Panc1 (cell line): ENCODE measurements at places on chromosomes 7 and 10.

DNA sequence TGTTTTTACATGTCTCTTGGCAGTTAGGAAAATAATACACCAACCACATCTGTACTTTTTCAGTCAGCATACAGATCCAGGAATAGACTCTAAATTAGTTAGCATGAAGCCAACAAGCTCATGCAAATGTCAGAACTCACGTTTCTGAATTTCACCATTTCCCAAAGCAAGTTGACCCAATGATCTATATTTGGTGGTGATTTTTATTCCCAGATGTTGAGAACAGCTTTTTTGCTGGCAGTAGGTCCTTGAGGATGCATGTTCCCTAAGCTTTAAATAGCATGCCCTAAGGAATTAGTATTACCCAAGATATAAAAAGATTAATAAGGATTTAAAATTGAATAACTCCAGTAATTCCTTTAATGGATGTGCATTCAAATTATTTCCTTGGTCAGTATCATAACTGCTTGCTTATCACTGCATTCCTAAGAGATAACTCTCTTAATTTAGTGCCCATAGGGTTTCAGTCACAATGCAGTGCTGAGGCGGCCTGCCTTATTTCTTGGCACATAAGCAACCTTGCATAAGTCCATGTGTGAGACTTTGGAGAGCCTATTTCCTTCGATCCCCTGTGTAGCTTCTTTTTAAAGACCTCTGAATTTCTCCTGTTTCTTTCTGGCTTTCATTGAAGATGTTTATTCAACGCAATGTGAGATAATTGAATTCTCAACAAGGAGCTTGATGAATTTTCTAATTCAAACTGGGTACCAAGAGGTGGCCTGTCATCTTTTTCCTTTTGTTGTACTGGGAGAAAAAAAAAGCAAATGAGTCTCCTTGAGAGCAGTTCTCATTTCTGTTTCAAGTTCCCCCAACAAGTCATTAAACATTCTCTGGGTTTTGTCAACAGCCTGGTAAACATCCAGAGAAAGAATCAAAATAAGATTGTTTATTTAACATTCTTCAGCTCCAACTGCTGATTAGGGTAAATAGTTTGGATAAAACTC lies 135.3 kb upstream of the MEOX2 start:
- no peak for DNase-seq

GRCh38 chr7:157425137-157425731 lies 88.4 kb downstream of the DNAJB6 start:
- no peak for DNase-seq

- DNase-seq = no peak
Measured at GRCh38 chr7:75758491-75758890, 13.5 kb downstream of the CCL26 start.

DNA sequence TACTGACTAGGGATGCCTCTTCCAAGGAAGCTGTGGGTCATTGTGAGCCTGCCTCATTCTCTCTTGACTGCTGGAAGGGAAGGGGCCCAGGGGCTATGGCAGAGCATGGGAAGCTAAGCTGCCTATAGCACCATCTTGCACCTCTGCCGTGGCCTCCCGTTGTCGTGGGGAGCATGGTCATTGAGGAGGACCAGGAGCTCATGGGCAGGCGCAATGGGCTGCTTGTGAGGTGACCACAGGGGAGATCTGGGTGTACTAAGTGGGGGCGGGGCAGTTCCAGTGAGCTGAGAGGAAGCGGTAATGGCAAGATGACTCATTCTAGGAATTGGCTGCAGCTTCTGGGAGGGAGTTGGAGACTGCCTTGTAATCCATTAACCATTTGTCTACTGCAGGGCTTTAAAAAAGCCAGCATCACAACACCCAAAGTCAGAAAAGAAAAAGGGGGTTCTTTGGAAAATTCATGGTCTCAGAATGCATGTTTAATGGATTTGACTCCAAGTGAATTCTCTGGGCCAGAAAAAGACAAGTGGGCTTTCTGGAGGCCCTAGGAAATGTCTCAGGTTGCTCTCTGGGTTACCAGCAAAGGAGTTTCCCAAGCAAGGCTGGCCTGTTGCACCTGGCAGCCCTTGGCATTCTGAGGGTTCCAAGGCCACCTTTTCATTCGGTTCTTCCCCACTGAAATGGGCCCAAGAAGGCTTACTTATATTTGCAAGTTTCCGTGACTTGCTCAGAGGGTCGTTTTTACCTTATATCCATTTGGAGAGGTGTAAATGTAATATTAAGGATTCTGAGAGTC lies 3.6 kb downstream of the DUSP5 start:
- DNase-seq = peak; percentile 88

GRCh38 chr7:152618427-152618826 lies 57.5 kb downstream of the XRCC2 start:
- no peak for DNase-seq

DNA sequence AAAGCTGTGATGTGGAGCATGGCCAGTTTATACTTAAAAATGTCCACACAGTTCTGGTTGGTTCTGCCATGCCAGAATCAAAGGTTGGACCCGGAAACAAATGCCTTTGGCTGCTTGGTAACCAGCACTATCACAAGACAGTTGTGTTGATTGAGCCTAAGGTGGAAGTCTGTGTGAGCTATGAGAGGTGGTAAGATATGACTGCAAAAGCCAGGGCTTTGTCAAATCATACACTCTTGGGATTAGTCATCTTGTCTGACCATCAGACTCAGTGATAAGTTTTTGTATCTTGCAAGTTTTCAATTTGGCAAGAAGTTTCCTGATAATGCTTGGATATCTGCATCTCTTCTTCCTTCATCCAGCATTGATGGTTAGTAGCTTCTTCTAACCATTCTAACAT lies 35.5 kb downstream of the GPR141 start:
- no peak for DNase-seq

GRCh38 chr7:128796327-128796726 lies 4.6 kb downstream of the CCDC136 start:
- no peak for DNase-seq

DNA sequence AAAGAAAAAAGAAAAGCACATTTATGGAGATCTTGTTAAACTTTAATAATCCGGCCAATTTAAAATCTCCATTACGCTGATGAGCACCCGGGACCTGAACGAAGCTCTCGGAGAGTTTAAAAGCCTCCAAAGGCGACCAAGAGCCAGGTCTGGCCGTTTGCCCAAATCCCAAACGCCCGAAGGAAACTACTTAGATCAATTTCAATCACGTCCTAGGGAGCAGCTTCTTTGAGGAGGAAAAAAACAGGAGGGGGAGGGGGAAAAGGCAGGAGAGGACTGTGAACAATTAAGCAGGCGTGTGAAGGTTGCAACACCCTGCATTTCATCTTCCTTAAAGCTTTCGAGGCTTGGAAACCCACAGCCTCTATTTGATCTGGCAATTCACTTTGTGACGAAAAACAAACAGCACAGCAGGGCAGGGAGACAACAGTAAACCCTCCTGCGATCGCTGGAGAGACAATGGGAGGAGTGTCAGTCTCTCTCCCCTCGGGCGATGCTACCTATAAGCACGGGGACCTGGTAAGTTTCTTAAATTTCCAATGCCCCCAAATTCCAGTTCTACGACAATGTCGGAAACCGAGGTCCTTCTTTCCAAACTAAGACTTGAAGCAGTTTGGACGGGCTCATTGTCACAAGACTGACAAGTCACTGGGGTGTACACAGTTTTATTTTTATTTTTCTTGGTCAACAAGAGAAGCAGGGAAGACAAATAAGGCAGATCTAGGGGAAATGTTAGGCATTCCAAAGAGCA lies 1.2 kb downstream of the KLF6 start:
- DNase-seq = no peak

- DNase-seq = no peak
Measured at GRCh38 chr7:127322351-127322750, 69.6 kb upstream of the GRM8 start.
